ENCODE measurements at places on chromosomes 7 and 10. TPM values are rescaled to one million over a fixed set of nuclear protein-coding genes. Genes with fewer than 3 reads are reported as not detected.

- peak; percentile 41 for DNase-seq
- peaks cover 33% of the 10 kb centered on the region for H3K4me1 ChIP-seq
- no peaks in the 10 kb centered on the region for H3K36me3 ChIP-seq
- H3K27me3 ChIP-seq: no peaks in the 10 kb centered on the region
- H3K27ac ChIP-seq: peak overlapping the region; percentile 57
Observed at GRCh38 chr10:70576803-70577517, 25.6 kb downstream of the PRF1 start.

- peak overlapping the region; percentile 81 for H3K27ac ChIP-seq
- no peaks in the 10 kb centered on the region for H3K36me3 ChIP-seq
- no peaks in the 10 kb centered on the region for H3K27me3 ChIP-seq
- H3K4me1 ChIP-seq: peaks cover 22% of the 10 kb centered on the region
- DNase-seq: peak; percentile 42
- H3K4me3 ChIP-seq: peak overlapping the region; percentile 77
Observed at GRCh38 chr7:7969306-7970236, 975 bp downstream of the GLCCI1 start.

PTPRZ1 gene
- 1.6 TPM for total RNA-seq

CNNM1 gene
- 2.0 TPM for total RNA-seq

Data from astrocyte (in vitro differentiated cells and primary cell).